ENCODE measurements at places on chromosomes 3 and 15. TPM values are rescaled to one million over a fixed set of nuclear protein-coding genes. Genes with fewer than 3 reads are reported as not detected.
A peak's percentile ranks its signal among the peaks of the same experiment; 100 is the strongest.

- H3K27ac ChIP-seq = no peak overlapping the region
- H3K4me3 ChIP-seq = peak overlapping the region; percentile 63
- no peaks in the 10 kb centered on the region for H3K27me3 ChIP-seq
- DNase-seq = no peak
- no peaks in the 10 kb centered on the region for H3K36me3 ChIP-seq
Measured at GRCh38 chr3:36943601-36944000, 1.3 kb downstream of the TRANK1 start.

DNA sequence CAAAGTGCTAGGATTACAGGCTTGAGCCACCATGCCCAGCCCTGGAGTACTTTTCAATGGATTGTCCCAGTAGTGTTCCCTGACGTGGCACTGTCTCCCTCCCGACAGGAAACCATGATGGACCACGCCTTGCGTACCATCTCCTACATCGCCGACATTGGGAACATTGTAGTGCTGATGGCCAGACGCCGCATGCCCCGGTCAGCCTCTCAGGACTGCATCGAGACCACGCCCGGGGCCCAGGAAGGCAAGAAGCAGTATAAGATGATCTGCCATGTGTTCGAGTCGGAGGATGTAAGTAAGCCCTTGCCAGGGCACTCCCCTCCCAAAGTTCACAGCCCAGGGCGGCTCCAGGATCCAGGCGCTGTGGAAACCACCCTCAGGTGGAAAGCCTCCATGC is 168.1 kb downstream of the NSMCE3 start:
- H3K4me3 ChIP-seq = no peak overlapping the region
- no peak overlapping the region for H3K27ac ChIP-seq
- no peaks in the 10 kb centered on the region for H3K36me3 ChIP-seq
- no peaks in the 10 kb centered on the region for H3K4me1 ChIP-seq

- no peaks in the 10 kb centered on the region for H3K27me3 ChIP-seq
- H3K4me3 ChIP-seq = no peak overlapping the region
- no peaks in the 10 kb centered on the region for H3K36me3 ChIP-seq
Measured at GRCh38 chr3:141261472-141262307, 30.1 kb downstream of the PXYLP1 start.

DNA sequence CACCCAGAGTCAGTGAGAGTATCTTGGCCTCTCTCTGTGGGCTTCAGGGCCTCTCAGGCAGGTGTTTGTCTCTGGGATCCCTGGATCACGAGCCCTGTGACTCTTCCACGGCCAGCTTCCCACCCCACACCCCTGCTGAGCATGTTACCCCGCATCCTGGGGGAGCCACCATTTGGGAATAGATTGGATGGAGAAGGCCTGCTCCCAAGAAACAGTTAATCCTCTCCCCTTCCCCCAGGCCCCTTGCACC is 15.5 kb upstream of the SRP14 start:
- no peaks in the 10 kb centered on the region for H3K27me3 ChIP-seq
- peaks cover 21% of the 10 kb centered on the region for H3K4me1 ChIP-seq
- DNase-seq = no peak
- H3K27ac ChIP-seq = peak overlapping the region; percentile 52
- no peak overlapping the region for H3K4me3 ChIP-seq

Gene KLHDC8B
- total RNA-seq = 6.8 TPM
